ENCODE measurements at places on chromosomes 7 and 10.

DNA sequence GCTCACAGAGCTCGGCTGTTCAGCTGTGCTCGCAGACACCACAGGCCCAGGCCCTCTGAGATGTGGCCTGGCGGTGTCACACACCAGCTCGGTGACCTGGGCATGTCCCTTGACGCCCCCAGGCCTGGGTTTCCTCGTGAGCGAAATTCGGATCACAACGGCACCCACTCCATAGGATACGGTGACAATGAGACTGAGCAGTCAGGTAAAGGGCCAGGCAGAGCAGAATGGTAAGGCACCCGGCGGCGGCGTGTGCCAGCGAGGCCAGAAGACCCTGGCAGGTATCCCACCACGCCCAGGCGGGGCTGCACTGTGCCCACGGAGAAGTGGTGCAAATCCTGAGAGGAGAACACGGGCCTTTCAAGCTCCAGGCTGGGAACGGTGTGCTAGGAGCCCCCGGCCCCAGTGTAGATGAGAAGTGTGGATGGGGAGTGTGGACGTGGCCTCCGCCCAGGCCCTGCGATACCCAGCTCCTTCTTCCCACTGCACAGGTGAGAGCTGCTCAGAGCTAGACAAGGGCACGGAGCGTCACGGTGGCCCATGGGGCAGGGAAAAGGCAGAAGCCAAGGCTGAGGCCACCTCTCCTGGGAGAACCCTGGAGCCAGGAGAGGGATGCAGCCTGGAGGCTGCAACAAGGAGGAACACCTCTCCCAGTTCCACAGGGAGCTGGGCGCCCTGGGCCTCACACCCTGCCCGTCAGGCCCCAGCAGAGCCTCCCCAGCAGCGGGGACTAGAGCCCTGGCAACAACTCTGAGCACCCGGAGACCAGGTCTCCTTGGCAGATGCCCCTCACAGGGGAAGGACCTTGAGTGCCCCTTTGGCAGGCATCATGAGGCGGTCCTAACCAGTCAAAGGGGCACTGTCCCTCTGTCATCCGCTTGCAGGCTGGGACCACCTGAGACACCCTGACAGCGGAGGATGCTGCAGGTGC is 219.1 kb downstream of the MAD1L1 start:
- no peak for DNase-seq

- DNase-seq, result no peak
Observed at GRCh38 chr7:120404042-120404441, 131.1 kb downstream of the KCND2 start.

DNA sequence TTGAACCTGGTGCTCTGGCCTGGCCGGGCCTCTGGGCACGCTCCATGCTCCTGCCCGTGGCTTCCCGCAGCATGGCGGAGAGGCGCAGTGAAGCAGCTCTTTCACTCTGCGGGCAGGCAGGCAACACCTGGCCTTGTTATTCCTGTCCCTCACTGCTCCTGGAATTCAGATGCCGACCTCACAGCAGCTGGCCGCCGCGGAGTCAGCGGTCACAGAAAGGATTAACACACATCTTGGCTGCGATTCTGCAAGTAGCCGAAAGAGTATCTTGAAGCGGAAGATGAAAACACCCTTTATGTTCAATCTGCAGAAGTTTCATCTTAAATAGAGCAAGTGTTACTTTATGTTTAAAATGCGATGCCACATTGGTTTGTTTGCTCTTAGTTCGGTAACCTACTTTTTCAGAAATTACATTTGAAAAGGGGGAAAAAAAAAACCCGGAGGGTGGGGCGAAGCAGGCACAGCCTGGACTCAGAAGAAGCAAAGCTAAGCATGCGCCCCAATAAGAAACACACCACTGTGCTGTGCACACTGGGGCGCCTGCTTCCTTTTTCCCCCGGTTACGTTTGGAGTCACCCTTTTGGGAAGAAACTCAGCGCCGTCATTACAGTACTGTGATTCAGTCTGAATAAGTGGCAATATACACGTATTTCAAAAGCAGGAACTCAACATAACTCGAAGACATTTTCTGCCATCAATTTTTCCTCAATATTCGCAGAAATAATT is 42.3 kb downstream of the BRI3 start:
- no peak for DNase-seq

DNA sequence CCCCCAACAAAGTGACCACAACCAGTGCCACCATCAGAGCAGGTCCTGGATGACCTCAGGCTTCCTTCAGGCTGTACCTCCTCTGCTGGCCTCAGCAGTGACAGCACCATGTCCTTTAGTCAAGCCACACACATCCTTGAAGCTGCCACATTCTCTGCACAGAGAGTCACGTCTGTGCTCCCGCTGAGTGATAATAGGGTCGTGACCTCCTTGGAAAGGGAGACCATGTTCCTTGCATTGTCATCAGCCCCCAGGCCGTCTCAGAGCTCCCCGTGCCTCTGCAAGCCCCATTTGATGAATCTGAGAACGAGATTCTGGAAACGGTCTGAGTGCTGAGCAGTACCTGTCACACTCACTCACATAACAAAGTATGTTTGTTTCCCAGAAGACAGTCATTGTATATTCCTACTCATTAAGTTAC is 106.5 kb upstream of the PRR15 start:
- no peak for DNase-seq

DNA sequence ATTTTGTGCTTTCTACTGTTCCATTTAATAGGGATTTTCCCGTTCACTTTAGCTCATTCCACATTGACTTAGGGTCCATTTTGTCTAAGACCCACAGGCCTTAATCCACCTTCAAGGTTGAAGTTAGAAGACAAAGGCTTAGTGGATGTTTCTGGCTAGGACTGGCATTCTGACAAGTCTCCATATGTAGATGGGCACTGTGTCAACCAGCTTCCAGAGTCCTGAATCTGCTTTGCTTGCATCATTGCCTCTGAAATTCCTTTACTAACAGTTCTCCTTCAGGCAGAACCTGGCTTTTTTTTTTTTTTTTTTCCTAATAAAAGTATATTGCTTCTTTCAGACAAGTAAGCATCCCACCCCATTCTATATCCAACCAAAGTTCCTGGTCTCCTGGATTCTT is 69.6 kb upstream of the PDCD4 start:
- DNase-seq, result no peak

- no peak for DNase-seq
Observed at GRCh38 chr7:3028758-3029093, 14.9 kb downstream of the CARD11 start.
